ENCODE measurements at places on chromosomes 6 and 20.

DNA sequence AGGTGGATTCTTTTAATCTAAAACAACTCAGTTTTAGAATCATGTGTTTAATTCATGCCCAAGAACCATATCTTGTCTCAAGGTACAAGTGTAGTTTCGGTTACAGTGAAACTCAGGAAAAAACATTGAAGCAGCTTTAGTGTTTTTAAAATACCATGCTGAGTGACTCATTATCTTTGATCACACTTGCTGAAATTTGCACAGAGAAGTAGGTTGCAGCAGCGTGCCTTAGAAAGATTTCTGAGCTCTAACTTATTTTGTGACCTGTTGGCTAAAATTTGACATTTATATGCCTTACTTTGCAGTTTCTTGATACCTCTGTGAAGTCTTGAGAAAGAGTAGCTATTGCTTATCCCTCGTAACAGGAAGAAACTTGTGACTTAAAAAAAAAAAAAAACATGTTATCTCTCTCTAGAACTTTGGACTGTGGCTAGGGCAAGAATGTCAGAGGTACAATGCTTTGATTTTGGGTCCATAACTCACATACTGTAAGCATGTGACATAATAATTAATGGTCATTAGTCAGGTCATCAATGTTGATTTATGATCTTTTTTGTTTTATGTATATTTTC is 34.5 kb upstream of the FUCA2 start:
- no peak for DNase-seq

DNA sequence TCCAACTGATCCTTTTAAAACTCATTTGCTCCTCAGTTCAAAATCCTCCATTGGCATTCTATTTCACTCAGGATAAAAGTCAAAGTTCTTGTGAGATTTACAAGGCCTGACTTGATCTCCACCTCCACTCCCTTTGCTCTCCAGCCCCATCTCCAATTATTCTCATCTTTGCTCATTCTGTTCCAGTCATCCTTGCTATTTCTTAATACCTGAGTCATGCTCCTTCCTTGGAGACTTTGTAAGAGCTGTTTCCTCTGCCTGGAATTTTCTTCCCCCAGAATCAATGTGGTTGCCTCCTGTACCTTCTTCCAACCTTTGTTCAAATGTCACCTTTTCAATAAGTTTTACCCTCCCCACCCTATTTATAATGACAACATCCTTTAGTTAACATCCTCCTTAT is 373.5 kb downstream of the HTR1B start:
- DNase-seq: no peak

GRCh38 chr6:41442800-41443501 is 103.2 kb upstream of the FOXP4 start:
- DNase-seq: no peak

DNA sequence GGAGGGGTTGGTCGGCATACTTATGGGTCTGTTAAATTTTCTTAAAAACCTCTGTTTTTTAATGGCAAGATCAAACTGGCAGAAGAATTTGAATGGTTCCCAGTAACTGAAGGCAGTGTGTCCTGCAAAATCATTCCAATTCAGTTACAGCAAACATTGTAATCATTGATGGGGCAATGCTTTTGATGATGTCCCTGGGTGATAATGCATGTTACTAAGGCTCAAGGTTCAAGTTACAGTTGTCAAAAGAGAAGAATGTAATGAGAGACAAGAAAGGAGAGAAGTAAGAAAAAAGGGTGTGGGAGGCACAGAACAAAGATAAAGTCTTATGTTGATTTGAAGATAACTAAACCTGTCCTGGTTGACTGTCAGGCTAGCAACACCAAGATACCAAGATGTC is 54.9 kb downstream of the CEP162 start:
- DNase-seq: no peak

DNA sequence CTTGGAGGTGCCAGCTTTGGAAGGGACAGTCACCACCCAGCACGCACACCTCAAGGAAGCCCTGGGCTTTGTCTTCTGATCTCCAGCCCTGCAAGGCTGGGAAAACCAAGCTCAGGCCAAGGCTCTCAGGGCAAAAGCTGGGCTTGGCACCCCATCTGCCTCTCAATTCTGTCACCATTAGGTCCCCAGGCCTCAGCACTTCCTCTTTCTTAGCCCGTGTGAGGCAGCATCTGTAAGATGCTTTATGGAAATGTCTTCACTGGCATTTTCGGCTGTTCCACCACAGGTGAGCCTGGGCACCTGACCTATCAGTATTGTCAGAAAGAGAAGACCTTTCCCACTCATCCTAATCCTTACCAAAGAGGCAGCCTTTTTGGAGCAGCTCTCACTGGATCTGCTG is 24.6 kb downstream of the GMEB2 start:
- no peak for DNase-seq

Measured in NCI-H345 (cell line).